ENCODE measurements at places on chromosomes 13 and 19.
A peak's percentile ranks its signal among the peaks of the same experiment; 100 is the strongest.

GRCh38 chr19:30557927-30558557 is 185.9 kb downstream of the ZNF536 start:
- no peak for DNase-seq

GRCh38 chr19:17755977-17756670 is 4.8 kb downstream of the FCHO1 start:
- peak; percentile 93 for DNase-seq

GRCh38 chr19:51761696-51762095 is 716 bp downstream of the FPR2 start:
- no peak for DNase-seq

- no peak for DNase-seq
Measured at GRCh38 chr13:56134524-56134923, 1006.2 kb upstream of the PRR20A start.

GRCh38 chr13:31116224-31116623 is 45.5 kb downstream of the HSPH1 start:
- no peak for DNase-seq

DNA sequence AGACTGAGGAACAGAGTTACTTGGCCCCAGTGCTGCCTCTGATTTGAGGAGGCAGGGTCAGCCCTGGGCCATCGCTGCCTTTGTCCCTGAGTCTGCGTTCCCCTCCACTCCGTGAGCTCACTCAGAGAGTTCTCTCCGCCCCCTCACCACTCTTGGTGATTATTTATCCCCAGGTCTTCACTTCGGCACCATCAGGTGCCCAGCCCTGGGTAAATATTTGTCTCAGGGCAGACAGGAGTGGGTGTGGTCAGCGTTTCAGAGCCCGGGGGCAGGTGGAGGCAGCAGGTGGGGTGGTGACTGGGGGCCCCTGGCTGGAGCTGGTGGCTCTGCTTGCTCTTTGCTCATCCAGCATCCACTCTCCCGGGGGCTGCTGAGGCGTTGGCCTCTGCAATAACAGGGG is 20.6 kb downstream of the PPP1R37 start:
- DNase-seq: no peak

DNA sequence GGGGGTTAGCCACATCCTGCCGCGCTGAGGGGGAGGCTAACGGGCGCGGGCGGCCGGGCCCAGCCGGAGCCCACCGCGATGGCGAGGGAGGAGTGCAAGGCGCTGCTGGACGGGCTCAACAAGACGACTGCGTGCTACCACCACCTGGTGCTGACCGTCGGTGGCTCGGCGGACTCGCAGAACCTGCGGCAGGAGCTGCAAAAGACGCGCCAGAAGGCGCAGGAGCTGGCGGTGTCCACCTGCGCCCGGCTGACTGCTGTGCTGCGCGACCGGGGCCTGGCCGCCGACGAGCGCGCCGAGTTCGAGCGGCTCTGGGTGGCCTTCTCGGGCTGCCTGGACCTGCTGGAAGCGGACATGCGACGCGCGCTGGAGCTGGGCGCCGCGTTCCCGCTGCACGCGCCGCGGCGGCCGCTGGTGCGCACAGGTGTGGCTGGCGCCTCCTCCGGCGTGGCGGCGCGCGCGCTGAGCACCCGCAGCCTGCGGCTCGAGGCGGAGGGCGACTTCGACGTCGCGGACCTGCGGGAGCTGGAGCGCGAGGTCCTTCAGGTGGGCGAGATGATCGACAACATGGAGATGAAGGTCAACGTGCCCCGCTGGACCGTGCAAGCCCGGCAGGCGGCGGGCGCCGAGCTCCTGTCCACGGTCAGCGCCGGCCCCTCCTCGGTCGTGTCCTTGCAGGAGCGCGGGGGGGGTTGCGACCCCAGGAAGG is 692 bp downstream of the RGS9BP start:
- peak; percentile 70 for DNase-seq

- DNase-seq: no peak
Measured at GRCh38 chr13:84951128-84951527, 848.1 kb downstream of the SLITRK6 start.

GRCh38 chr19:42175952-42176648 is 41.4 kb downstream of the DEDD2 start:
- DNase-seq: no peak

GRCh38 chr19:54434873-54435214 is 14.2 kb upstream of the LENG8 start:
- DNase-seq: peak; percentile 45

DNA sequence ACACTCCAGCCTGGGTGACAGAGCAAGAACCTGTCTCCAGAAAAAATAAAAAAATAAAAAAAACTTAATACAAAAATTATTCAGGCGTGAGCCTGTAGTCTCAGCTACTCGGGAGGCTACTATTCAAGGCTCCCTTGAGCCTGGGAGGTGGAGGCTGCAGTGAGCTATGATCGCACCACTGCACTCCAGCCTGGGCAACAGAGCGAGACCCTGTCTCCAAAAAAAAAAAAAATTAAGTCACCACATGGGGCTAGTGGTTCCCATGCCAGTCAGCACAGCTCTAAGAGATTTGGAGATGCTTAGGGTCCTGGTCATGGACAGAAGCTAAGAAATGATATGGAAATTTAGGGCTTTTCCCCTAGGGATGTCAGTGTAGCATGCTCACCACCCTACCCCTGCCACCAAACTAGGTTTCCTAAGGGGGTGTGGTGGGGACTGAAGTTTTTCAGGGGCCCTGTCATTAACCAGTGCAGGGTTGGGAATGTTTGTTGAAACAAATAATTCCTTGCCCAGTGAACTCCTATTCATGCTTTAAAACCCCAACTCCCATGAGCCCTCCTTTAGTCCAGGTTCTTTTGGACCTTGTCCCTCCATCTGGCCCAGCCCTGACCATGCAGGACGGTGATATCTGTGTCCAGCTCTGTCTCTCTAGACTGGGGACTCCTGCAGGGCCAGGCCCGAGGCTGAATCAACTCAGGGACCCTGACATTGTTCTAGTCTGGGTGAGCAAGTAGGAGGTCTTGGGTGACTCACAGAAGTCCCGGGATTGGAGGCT is 1.8 kb downstream of the FCHO1 start:
- peak; percentile 26 for DNase-seq

- DNase-seq: no peak
Measured at GRCh38 chr13:39875111-39875987, 219.9 kb downstream of the COG6 start.

GRCh38 chr19:27889156-27889555 is 1323.8 kb downstream of the UQCRFS1 start:
- DNase-seq: no peak

DNA sequence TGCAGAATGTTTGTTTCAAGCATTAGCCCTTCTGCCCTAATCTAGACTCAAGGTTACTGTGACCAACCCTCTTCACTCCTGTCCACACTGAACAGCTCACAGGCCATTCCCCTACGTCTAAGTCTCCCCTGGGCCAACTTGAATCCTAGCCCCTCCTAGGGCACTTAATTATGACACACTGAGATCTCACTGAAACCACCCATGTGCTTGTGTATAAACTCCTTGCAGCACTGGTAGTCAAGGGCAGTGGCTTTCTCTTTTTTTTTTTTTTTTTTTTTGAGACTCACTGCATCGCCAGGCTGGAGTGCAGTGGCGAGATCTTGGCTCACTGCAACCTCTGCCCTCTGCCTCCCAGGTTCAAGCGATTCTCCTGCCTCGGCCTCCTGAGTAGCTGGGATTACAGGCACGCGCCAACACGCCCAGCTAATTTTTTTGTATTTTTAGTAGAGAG is 1.9 kb upstream of the AKT2 start:
- no peak for DNase-seq

GRCh38 chr19:6967967-6968366 is 53.3 kb downstream of the MBD3L2B start:
- no peak for DNase-seq

DNA sequence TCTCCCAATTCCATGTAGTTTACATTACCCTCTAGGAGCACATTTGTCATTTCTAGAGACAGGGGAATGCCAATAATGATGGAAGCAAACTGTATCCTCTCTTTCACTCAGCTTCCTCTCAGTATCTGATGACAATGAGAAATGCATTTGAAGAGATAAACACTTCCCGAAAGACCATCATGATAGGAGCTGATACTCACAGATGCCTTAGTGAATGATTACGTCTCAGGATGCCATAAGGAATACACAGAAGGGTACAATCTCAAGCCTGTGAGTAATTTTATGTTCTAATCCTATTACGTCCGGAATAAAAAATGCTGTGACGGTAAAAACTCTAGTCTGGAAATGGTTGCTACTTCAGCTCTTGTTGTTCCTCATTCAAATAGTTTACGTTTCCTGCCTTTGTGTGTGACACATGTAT is 663.8 kb upstream of the MIR17HG start:
- DNase-seq: no peak

- DNase-seq: no peak
Measured at GRCh38 chr13:47080621-47081020, 183.8 kb upstream of the HTR2A start.

DNA sequence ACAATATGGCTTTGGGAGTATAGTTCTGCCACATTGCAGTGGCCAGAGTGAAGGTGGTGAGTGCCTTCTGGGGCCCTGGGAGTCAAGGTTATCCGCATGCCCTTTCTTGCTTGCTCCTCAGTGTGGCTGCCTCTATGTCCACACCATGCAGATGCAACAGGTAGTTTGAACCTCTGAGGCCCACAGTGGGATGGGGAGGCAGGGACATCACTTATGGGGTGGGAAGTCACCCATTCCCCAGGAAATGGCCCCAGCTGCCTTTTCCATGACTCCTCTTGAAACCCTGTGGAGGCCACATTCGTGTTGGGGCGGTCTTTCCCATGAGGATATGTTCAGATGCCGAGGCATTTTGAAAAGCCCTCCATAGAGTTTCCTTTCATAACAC is 20.0 kb upstream of the ALOX5AP start:
- DNase-seq: no peak

GRCh38 chr19:17391371-17392151 is 2.4 kb downstream of the CCDC194 start:
- DNase-seq: no peak

DNA sequence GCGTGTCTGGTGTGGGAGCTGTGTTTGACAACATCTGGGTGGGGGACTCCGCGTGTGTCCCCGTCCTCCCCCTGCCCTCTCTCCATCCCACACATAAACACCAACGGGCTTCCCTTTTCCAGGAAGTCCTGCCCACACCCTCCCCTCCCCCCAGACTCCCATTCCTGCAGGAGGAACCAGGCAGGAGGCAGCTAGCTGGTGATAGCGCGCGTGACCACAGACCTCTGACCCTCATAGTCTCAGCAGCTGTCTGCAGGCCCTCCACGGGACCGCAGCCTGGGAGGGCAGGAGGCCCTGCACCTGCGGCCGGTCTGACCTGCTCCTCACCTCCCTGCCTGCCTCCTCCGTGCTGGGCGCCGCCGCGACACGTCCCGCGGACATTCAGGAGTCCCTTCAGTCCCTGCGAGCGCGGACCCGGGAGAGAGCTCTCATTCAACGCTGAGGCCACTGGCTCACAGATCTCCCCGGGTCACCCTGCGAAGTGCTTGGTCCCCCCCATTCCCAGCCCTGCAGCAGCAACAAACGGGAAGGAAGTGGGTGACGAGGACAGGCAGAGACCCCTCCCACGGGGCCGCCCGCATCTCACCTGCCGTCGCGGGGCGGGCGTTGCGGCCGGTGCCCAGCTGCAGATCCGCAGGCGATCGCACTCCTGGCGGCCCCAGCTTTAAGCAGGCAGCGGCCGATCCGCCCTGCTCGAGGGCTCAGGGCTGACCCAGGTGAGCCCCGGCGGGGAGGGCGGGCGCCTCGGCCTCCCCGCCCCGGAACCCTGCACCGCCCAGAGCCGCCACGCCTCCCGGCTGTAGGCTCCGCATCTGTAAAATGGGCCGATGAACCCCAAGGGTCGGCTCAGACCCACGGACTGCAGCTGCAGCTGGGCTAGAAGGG is 1.1 kb upstream of the ACP5 start:
- DNase-seq: no peak

DNA sequence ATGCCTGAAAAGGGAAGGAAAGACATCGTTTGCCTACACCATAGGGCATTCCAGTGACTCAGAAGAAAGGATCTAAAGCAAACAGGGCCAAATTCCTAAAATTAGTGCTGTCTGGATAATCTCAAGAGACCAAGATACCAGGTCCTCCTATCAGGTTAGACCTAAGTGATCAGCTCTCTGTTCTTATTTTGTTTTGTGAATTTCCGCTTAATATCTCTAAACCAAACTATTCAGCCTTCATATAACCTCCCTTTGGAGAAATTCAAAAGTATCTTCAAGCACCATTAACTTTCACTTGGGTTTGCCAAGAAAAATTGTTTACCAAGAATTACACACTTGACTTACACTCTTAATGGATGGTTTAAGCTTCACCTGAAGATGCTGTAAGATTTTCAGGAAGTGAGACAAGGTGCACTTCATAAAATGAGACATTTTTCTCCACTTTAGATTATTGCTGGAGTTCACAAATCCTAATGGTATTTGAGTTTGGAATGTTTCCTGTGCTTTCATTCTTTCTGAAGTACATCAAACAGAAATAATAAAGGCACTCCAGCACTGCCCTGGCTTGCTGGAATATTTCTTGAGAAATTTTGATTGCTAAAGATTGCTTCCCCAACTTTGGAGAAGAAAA is 376.1 kb downstream of the LMO7 start:
- DNase-seq: no peak

DNA sequence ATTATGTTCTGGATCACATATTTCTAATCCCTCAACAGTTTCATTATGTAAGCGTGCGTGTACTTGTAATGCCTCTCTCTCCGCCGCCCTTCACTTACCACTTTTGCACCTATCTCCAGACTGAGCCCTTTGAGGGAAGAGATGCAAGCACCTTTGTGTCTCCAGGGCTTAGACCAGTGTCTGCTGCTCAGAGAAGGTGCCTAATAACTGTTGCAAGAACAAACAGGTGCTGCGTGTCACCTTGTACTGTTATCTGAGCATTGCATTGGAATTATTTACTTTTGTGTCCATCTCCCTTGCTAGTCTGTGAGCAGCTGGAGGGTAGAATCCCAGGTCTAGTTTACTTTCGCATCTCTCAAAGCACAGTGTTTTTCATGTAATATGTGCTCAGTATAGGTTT is 156.2 kb downstream of the FLT1 start:
- DNase-seq: no peak

DNA sequence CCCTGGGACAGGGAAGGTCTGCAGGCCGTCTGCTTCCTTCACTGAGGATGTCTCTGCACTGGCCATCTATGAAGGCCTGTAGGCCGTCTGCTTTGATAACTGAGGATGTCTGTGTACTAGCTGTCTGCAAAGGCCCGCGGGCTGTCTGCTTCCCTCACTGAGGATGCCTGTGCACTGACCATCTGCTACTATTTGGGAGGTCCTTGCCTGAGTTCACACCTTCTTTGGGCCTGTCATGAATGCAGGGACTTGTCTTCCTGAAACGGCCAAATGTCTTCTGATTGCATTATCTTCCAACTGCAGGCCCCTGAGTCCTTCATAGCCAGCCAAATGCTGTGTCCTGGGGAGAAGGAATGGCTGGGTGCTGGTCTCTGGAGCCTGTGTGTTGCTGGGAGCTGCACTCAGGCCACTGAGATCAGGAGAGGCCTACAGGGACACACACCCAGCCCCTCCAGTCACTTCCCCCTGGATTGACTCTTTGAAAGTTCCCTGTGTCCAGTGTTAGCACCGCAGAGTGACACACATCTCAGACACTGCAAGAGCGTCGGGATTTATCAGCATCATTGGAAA is 72.9 kb downstream of the TEX29 start:
- peak; percentile 36 for DNase-seq

- DNase-seq: no peak
Measured at GRCh38 chr19:40421993-40422747, 3.6 kb downstream of the SERTAD1 start.
